ENCODE measurements at places on chromosomes 2 and 18.
A peak's percentile ranks its signal among the peaks of the same experiment; 100 is the strongest.

- no peak for DNase-seq
Measured at GRCh38 chr2:240134466-240134865, 1.6 kb downstream of the COPS9 start.

GRCh38 chr18:26103579-26103978 is 13.2 kb upstream of the SS18 start:
- peak; percentile 13 for DNase-seq

DNA sequence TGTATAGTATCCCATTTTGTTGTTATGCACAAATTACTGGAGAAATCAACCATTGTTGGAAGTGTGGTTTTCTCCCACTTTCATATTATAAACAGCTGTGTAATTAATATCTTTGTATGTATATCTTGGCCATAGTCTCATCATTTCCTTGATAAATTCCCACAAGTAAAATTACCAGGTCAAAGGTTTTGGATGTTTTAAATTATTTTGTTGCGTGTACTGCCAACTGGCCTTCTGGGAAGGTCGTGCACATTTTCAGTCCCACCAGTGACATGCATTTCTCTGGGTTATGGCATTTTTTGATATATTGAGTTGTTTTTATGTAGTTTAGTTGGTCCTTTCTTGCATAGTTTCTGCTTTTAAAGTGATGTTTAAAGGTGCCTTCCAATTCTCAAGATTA is 41.5 kb downstream of the TSHZ1 start:
- DNase-seq, result no peak

- DNase-seq, result no peak
Measured at GRCh38 chr18:8413189-8413588, 196.0 kb upstream of the RAB12 start.

DNA sequence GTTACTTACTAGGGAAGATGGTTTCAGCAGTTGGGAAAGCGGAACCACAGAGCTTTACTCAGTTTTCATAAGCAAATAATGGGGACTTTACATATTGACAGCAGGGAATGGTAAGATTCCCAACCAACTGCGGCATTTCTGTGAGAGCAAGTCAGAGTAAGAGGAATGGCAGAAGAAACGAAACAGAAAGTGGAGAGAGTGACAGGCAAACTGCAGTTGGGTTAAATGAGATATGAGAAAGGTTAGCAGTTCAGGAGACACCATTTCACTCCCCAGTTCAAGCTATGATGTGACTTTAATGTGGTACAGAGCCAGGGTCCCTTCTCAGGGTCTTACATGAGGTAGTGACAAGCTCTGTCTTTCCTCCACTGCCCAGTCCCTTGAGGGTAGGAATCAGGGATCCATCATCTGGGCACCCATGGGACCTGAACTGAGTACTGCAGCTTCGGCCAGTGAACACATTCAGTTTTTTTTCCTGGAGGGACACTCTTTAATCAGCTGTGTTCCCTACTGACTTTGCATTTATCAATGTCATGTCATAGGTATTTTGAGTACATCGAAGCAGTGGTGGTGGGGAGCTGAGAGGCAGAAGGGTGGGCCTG is 33.0 kb upstream of the GREB1 start:
- no peak for DNase-seq

DNA sequence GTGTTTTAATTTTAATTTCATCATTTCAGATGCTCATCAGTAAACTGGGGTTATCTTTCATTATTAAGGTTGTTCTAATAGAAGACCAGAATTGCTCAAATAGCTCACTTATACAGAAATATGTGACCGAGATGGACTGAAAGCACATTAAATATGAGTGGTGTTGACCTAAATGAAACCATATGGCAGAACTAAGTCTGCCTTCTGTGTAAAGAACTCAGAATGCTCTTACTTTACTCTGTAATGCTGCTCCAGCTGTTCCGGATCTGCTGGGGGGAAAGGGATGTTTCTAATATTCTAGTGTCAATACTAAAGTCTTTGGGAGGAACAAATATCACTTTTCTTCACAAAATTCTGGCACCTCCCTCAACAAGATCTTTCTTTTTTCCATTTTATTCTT is 131.0 kb downstream of the DPP4 start:
- DNase-seq, result no peak

- no peak for DNase-seq
Measured at GRCh38 chr2:63590626-63591408, 2.1 kb downstream of the MDH1 start.

DNA sequence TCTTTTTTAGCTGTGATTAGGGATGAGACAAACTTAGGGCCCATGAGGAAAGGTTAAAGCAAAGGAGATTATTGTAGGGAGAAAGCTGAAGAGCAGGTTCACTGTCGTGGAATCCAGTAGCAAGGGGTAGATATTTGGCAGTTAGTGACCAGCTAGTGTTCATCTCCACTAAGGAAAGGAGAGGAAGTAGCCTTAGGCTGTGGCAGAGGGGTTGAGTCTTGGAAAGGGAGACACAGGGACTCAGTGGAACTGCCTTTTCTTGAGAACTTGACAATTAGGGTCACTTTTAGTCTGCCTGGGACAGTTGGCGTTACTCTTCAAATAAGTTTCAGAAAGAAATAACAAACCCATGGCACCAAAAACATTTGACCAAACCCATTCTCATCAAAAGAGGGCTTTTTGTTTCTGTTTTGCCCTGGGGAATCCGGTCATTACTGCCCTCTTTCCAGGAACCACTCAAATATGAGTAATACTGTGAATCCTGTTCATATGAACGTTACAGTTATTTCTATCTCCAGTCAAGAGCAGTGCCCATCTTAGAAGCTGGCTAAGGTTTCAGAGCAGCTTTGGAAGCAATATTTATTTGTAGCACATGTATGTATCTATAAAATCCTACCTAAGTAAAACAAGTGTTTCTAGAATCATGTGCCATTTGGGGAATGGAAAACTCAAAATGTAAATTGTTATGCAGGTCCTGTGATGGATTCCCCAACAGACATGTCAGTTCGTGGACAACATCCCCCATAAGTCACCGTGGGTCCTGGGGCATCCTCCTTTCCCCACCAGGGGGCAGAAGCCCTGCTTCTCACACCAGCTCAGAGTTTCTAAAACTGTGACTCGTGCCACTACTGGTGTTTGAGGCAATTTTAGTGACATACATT is 77.3 kb upstream of the PHLPP1 start:
- peak; percentile 57 for DNase-seq

GRCh38 chr2:194566907-194567660 is 1089.9 kb upstream of the SLC39A10 start:
- DNase-seq, result no peak

GRCh38 chr2:225429717-225430116 is 30.2 kb downstream of the NYAP2 start:
- no peak for DNase-seq

DNA sequence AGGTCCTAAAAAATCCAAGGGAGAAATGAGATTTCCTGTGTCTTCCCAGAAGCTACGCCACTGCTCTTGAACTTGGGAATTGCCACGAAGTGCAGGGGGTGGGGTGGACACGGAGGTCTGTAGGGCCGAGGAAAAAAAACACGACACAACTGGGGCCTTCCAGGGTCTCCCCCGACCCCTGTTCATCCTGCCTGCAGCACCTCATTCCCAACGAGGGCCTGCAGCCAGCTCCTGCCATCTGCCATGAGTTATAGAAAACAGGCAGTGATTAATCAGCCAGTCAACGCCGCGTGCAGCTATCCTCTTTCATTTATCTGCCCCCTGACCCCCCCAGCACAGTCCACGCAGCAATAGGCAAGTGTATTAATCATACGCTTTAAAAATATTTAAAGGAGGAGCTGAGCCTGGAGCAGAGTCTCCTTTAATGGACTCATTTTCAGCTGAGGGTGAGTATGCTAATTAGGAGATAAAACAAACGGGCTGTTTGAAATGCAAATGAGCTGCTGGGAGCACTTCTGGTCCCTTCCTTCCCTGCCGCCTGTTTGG is 209.9 kb downstream of the TFCP2L1 start:
- no peak for DNase-seq

DNA sequence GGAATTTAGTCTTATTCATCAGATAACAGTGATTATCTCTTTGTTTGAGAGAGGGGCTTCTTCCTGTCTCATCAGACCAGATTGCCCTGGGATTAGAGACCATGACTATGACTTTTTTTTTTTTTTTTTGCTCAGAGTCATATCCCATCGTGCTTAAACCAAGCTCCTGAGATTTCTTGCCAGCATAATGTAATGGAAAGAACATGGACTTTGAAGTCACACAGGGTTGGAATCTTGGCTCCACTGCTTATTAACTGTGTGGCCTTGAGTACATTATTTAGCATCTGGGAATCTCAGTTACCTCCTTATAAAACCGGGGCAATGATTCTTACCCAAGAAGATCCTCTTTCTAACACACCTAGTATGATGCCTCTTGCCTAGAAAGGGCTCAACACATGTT is 268.3 kb downstream of the DYSF start:
- no peak for DNase-seq

- no peak for DNase-seq
Measured at GRCh38 chr2:20027705-20028434, 15.4 kb upstream of the MATN3 start.

DNA sequence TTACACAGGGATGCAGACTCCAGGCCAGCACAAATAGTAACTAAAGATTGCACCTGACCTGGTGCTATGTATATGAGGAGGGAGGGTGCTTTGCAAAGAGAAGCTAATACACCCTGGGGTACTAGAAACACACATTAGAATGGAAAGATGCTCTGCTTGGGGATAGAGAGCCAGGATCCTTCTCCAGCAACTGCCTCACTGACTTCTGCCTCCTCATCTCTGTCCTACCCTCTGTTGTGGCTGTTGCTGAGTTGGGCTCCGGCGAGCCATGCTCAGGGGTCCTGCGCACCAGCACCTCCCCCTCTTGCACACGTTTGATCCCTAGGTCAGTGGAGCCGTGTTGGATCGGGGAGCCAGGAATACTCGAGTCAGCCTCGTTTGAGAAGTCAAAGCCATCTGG is 23.7 kb upstream of the ORC2 start:
- no peak for DNase-seq

GRCh38 chr2:63862806-63863205 is 21.1 kb downstream of the UGP2 start:
- DNase-seq, result no peak

DNA sequence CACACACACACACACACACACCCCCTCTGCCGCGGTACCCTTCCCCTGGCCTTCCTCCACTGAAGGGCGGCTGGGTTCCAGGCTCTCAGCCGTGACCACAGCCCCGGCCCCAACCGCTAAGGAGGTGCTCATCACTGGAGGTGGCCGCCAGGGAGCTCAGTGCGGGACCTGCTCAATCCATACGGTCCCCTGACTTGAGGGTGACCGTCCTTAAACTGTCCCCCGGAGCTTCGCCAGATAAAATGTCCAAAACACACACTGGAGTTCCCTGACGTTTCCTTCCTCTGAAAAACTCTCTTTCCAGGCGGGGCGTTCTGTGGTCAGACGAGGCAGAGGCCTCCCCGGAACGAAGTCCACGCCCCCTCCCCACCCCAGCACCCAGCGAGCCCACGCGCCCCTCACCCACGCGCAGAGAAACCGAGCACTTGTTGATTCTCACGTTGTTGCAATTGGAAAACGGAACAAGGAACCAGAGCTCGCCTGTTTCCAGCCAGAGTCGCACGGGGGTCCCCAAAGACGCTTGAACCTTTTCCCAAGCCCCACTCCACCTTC is 1.4 kb downstream of the MBP start:
- peak; percentile 63 for DNase-seq

GRCh38 chr2:196170213-196170605 is 1.2 kb downstream of the STK17B start:
- peak; percentile 55 for DNase-seq

GRCh38 chr18:37836071-37836970 is 270.7 kb upstream of the CELF4 start:
- no peak for DNase-seq

DNA sequence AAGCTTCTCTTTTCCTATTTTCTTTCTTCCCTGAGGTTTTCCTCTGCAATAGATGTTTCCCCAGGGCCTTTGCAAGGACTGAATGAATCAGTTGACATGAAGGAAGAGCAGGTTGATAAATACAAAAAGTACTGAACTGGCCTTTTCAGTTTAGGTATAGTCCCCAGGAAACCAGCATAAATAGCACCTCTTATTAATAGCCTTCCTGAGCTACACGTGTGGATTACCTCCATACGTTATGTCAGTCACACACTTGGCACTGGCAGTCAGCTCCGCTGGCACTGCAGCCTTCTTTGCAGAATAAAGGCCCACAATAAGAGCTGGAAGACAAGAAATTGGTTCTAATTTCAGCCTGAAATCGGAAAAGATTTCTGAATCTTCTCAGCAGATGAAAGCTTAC is 60.7 kb downstream of the KCTD18 start:
- DNase-seq, result no peak

- DNase-seq, result no peak
Measured at GRCh38 chr2:95298486-95299111, 1.5 kb downstream of the KCNIP3 start.

DNA sequence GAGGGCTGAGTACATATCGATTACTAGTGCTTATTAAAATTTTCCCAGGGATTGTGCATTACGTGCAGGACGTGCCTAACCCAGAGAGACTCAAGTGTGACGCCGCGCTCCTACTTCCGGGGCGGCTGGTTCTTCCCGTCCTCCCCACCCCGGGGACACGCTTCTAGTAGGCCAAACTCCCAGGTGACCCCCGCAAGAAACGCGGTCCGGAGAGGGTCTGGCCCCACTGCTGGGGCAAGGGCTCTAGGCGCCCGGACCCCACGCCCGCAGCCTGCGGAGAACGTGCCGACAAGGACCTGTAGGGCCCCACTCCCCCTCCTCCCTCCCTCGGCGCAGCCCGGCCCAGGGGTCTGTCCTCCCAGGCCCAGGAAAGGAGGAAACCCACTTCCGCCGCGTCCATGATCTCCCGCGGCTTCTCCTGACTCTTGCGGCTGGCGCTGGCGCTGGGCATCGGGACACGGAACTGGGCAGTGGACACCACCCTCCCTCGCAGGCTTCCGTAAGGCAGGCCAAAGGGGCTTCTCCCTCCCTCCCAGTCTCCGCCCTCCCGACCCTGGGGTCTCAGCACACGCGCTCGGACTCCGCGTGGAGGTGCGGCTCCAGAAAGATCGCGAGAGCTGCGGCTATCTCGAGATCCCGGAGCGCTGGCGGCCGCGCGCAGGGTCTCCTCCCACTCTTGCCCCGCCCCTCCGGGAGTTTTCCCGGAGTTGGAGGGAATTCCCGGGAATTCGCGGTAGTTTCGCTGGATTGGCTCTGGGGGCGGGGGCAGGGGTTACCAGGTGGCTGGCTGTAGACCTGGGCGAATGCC is at the start of gene DARS1:
TSS of gene DARS1 (minus strand) at position 609 of the 808 bp plus-strand sequence. CDS start at position 451, 158 bp downstream.
- DNase-seq, result peak; percentile 80

GRCh38 chr2:125455110-125455509 is 1200.8 kb upstream of the GYPC start:
- no peak for DNase-seq

DNA sequence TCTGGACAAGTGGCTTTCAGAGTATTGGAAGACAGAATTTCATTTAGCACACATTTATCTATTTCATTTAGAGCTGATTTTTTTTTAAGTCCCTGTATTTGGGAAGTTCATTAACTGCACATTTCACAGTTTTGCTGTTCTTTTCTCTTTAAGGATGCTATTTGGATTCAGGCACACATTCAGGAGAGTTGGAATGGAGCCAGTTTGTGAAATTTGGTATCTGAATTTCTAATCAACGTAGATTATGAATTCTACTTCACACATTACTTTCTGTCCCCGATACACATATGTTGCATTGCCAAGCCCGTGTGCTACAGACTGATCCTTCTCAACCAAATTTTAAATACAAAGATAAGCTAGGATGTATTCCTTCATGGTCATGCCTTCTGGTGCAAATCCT is 503.9 kb downstream of the IRS1 start:
- DNase-seq, result no peak

GRCh38 chr2:24214880-24215279 is 40.0 kb downstream of the FAM228A start:
- no peak for DNase-seq
